ENCODE measurements at places on chromosomes 3 and 15.

GRCh38 chr3:100329800-100330489 is 4.6 kb upstream of the NIT2 start:
- no peak for DNase-seq

- no peak for DNase-seq
Measured at GRCh38 chr3:88058306-88058580, 562 bp downstream of the CGGBP1 start.

DNA sequence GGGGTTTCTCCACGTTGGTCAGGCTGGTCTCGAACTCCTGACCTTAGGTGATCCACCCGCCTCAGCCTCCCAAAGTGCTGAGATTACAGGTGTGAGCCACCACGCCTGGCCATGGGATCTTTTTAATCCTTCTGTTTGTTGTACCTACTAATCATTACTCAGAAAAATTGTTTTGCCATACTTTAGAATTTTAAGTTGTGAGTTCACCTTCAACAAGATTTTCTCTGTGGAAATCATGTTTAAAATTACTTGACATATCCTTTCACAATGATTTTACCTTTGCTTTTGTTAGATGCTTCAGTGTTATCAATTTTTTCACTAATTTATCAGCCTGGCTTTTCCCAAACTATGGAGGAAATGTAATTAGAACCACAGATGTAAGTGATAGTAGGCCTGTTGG is 11.6 kb upstream of the MECOM start:
- DNase-seq: no peak

DNA sequence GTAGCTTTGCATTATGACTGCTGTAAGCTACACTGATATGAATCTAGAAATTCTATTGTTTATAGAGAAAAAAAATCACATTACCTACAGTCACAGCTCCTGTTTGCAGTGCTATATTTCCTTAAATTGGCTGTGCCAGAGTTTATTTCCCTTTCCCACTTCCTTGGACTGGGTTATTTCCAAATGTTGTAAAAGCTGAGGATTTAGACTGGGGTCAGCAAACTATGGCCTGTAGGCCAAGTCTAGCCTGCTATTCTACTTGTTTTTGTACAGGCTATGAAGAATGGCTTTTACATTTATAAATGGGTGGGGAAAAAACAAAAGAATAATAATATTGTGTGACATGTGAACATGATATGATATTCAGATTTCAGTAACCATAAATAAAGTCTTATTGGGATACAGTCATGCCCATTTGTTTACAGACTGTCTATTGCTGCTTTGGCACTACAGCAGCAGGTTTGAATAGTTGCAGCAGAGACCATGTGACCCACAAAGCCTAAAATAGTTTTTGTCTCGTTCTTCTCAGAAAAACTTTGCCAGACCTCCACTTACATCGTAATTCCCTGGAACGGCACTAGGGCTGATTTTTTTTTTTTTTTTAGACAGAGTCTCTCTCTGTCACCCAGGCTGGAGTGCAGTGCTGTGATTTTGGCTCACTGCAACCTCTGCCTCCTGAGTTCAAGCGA is 7.8 kb downstream of the GLDN start:
- no peak for DNase-seq

DNA sequence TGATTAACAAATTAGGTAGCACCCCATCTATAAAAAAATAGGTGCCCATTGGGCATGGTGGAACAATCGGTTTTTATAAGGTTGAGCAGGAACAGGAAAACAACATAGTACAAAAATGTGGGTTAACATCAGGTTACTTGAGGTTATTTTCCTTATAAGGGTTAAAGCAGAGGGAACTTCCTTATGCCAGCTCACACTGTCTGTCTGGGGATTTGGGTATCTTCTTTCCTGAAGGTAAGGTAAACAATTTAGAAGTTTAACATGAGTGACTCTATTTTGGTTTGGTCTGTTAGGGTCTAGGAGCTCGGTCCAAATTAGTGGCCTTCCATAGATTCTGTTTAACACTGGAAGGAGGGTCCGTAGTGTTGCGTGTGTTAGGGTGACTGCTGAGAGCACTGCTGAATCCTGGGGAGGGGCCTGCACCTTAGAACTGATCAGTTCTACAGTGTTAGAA is 14.7 kb downstream of the CHD2 start:
- peak; percentile 79 for DNase-seq

- DNase-seq: no peak
Measured at GRCh38 chr3:134085034-134085775, 55.5 kb upstream of the SLCO2A1 start.

Data from CD4-positive, alpha-beta T cell treated with Interleukin-4 for 4 hours (primary cell).